ENCODE measurements at places on chromosomes 13 and 19.

- H3K27ac ChIP-seq, result no peak overlapping the region
- no peaks in the 10 kb centered on the region for H3K4me1 ChIP-seq
- no peak overlapping the region for H3K4me3 ChIP-seq
- no peak for DNase-seq
- peaks cover 5% of the 10 kb centered on the region for H3K27me3 ChIP-seq
These were observed 977 bp upstream of the MAB21L1 start for GRCh38 chr13:35477386-35477946.

DNA sequence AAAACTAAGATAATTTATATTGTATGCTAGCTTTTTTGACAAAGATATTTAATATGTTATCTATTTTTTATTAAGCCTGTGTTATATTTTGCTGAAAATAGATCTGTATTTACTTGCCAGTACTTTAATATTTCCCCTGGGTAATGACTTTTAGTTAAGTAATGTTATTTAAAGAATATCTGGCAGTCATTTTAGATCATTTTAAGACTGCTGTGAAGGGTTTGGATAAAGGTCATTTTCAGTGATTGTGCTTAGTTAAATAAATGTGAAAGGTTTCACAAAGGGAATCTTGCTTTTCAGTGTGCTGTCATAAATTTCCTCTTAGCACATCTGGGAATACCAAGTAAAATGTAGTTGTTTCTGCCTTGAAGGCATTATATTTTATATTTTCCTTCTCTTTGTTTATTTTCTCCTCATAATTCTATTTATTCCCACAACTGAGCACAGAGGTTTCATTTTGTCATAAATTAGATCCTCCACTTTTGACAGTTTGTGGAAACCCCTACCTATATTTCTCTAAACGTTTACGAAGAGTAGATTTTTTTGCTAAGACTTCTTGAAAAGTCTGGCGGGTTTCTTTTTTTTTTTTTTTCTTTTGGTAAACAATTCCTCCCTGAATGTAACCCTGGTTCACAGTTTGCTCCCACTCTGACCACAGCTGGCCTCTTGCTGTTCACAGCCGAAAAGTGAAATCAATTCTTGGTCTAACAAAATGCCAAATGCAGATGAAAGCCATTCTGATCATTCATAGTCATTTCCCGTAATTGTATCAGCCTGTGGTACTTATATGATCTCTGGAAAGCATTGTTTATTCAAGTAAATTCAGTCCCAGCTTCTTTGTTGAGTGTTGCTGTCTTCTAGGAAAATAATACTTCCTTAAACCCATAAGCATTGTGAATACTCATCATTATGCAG lies 87.8 kb downstream of the MAB21L1 start:
- no peaks in the 10 kb centered on the region for H3K27me3 ChIP-seq
- H3K36me3 ChIP-seq, result no peaks in the 10 kb centered on the region
- H3K27ac ChIP-seq, result no peak overlapping the region
- DNase-seq, result peak; percentile 29
- no peaks in the 10 kb centered on the region for H3K4me1 ChIP-seq
- H3K4me3 ChIP-seq, result no peak overlapping the region

- DNase-seq, result no peak
- no peak overlapping the region for H3K27ac ChIP-seq
- H3K36me3 ChIP-seq, result peaks cover 90% of the 10 kb centered on the region
- H3K4me1 ChIP-seq, result peaks cover 14% of the 10 kb centered on the region
- no peak overlapping the region for H3K4me3 ChIP-seq
- H3K27me3 ChIP-seq, result no peaks in the 10 kb centered on the region
These were observed 70.6 kb upstream of the TEX29 start for GRCh38 chr13:111249637-111250360.

DNA sequence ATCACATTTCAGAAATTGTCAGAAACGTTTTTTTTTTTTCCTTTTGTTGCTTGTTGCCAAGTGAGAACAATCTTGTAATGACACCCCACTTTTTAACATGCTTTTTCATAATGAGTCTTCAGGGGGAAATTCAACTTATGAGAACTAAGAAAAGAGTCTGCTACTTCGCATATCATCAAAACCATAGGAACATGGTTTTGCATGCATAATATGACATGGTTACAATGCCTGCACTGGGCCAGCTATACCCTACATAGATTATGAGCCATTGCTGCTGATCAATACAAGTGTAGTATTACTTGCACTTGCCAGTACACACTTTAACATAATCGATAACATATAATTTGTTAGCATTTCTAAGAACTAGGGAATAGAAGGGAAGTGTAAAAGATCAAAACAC lies 191.0 kb upstream of the NBEA start:
- no peak overlapping the region for H3K4me3 ChIP-seq
- H3K27ac ChIP-seq, result no peak overlapping the region
- no peaks in the 10 kb centered on the region for H3K36me3 ChIP-seq
- DNase-seq, result no peak
- no peaks in the 10 kb centered on the region for H3K4me1 ChIP-seq

DNA sequence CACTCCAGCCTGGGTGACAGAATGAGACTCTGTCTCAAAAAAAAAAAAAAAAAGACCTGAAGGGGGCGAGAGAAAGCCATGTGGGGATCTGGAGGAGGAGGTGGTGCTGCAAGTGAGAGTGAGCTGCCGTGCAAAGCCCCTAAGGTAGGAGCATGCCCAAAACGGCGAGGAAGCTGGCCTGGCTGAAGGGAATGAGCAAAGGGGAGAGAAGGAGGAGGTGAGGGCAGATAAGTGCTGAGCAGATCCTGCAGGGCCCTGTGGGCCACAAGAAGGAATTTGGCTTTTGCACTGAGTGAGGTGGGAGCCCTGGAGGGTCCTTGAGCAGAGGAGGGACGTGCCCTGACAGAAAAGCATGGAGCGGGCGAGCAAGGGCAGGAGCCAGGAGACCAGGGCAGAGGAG lies 19.4 kb upstream of the ADGRE5 start:
- no peak overlapping the region for H3K27ac ChIP-seq
- H3K4me3 ChIP-seq, result no peak overlapping the region
- H3K36me3 ChIP-seq, result no peaks in the 10 kb centered on the region
- no peak for DNase-seq
- H3K27me3 ChIP-seq, result no peaks in the 10 kb centered on the region

GRCh38 chr13:76461484-76461883 lies 424.7 kb downstream of the KCTD12 start:
- no peak for DNase-seq
- H3K4me1 ChIP-seq, result no peaks in the 10 kb centered on the region
- no peak overlapping the region for H3K27ac ChIP-seq
- no peaks in the 10 kb centered on the region for H3K36me3 ChIP-seq
- H3K4me3 ChIP-seq, result no peak overlapping the region
- H3K27me3 ChIP-seq, result peaks cover 3% of the 10 kb centered on the region
